Activated CD4-positive, alpha-beta T cell treated with anti-CD3 and anti-CD28 coated beads, Interleukin-2, amount 50 U/mL, for 48 hours (primary cell): ENCODE measurements at places on chromosomes 16 and 17.

- DNase-seq: no peak
Measured at GRCh38 chr16:359067-359763, 6.7 kb upstream of the AXIN1 start.

GRCh38 chr16:539901-540530, 12.5 kb downstream of the CAPN15 start:
- no peak for DNase-seq

DNA sequence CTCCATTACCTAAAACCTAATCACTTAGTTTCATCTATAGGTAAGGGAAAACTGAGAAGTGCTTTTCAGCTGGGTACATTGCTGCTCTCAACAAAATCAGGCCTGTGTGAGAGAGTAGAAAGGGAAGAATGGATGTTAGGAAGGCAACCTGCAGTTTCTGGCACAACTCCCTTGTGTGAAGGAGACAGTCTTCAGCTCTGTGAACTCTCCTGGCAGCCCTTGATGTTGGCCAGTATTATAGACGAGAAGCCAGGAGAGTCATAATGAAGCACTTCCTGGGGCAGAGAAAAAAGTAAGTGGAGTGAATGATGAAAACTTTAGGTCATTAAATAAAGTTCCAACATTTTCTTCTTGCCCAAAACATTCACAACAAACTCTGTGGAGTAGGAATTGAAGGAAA, 260.1 kb downstream of the IRX3 start:
- no peak for DNase-seq

- no peak for DNase-seq
Measured at GRCh38 chr17:68955181-68955841, at the start of gene ABCA8. Gene ABCA8, minus strand, starts transcription at chr17:68955392. Its CDS starts 13,358 bp downstream, at chr17:68942034.

DNA sequence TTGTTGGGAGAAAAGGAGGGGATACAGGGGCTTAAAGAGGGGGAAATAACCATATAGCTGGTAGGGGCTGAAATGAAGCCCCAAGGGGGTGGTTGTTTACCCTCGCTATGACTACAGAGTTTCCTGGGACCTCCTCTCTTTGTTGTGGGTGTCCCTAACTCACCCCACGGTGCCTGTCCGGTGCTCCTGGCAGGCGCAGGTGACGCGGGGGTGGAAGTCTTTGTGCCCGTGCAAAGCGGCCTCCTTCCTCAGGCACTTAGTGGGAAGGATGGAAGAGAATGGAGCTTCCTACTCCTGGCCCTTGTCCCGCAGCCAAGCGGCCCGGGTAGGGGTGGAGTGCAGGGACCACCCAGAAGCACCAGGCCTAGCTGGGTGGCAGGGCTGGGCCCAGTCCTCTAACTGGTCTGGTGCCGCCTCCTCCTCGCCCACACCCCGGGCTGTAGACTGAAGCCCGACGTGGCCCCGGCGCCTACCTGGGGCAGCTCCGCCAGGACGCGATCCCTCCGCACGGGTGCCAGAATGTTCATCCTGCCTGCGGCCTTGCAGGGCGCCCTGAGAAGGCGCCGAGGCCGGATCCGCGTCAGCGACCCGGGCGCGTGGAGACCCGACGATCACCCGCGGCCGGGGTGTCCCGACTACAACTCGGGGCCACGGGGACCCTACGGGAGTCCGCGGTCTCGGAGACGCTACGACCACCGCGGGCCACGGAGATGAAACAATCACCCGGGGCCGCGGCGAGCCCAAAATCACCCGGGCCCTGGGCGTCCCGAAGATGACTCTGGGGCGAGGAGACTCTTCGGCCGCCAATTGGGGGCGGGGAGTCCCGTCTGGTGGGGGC, 709 bp downstream of the RAB34 start:
- no peak for DNase-seq

GRCh38 chr16:64184156-64184555, 937.7 kb downstream of the CDH11 start:
- DNase-seq: no peak

GRCh38 chr16:20610892-20611349, 34.8 kb upstream of the ACSM2B start:
- no peak for DNase-seq

GRCh38 chr16:27114006-27114405, 47.3 kb downstream of the C16orf82 start:
- no peak for DNase-seq
